ENCODE measurements at places on chromosomes 7 and 10. TPM values are rescaled to one million over a fixed set of nuclear protein-coding genes. Genes with fewer than 3 reads are reported as not detected.

GRCh38 chr10:133257489-133258065 is 19.1 kb downstream of the ADAM8 start:
- DNase-seq = peak; percentile 90

DNA sequence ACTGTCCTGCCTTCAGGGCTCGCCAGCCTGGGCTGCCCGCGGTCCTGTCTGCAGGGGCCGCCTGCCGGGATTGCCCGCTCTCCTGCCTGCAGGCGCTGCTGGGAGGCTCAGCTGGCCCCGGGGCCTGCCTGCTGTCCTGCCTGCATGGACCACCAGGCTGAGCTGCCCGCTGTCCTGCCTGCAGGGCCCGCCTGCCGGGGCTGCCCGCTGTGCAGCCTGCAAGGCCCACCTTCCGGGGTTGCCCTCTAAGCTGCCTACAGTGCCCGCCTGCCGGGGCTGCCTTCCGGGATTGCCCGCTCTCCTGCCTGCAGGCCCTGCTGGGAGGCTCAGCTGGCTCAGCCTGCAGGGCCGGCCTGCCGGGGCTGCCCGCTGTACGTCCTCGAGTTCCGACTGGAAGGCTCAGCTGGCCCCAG is 164.4 kb downstream of the GLRX3 start:
- no peak for DNase-seq

Gene VGF
- not detected for total RNA-seq

Gene DKK1
- total RNA-seq = not detected

Gene PRKCQ
- 0.16 TPM for total RNA-seq

GRCh38 chr7:37709631-37710509 is 26.3 kb downstream of the GPR141 start:
- DNase-seq = no peak

DNA sequence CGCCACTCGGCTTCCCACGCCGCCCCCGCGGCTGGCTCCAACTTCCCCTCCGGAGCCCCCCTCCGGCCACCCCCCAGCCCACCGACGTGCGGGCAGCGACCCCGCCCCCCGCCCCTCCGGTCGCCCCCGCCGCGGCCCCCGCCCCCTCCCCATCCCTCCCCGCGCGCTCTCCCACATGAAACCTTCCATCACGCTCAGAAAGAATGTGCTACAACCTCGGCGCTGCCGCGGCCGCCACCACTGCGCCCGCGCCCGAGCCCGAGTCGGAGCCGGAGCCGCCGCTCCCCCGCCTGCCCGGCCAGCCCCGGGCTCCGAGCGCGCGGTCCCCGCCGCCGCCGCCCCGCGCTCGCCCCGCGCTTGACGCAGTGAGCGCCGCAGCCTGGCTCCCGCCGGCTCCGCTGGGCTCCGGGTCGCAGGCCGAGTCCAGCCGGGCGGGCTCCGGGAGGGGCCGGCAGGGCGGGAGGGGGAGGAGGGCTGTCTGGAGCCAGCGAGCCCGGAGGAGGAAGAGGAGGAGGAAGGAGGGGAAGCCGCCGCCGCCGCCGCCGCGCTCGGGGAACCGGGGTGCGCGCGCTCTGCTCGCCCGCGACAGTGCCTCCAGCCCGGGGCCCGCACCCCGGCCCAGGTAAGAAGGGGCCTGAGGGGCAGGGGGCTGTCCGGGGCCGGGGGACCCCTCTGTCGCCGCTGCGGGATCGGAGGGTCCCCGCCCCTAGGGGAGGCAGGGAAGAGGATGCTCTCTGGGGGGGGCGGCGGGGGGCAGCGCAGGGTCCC is 4.3 kb upstream of the ELFN1 start:
- DNase-seq = peak; percentile 49

DNA sequence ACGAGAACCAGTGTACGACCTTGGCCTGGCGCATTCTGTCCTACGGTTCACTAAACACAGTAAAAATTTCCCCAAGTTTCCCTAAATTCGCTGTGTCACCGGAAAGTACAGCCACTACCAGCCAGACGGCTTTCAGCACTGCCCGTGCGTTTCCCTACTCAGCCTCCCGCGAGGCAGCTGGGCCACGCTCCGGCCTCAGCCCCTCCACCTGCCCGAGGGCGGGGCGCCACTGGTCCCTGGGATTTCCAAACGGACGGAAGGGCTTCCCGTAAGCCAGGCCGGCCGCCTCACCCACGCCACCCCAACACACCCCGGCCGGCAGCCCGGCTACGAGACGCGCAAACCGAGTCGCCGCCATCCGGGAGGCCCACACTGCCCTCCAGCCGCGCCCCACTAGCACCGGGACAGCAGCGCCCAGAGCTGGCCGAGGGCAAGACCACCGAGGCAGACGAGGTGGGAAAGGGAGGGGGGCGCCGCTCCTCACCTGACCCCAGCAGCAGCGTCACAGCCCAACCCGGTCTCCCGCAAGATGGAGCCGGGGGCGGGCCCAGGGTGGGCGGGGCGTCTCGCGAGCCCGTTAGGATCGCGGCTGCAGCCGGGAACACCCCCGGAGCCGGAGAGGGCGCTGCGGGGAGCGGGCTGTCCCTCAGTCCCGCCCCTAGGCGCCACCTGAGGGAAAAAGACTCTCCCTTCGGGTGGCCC is at the start of gene ANXA7:
ANXA7 (minus strand) TSS at position 531 of the 702 bp plus-strand sequence. CDS start 13,202 bp downstream, outside the sequence.
- DNase-seq = peak; percentile 98

- no peak for DNase-seq
These were observed 2.0 kb downstream of the EVX1 start for GRCh38 chr7:27244488-27245123.

DNA sequence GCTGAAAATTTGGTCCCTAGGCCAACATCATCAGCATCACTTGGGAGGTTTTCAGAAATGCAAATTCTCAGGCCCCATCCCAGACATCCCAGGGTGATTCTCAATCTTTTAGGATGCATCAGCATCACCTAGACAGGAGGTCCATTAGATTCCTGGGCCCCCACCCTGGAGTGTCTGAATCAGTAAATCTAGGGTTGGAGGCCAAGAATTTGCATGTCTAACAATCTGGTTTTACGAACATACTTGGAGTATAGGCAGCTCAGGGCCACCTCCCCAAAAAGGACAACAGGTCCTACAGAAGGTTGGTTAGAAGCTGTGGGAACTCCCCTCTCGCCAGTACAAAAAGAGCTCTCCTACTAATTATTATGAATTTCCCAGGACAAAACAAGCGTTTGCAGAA is 15.5 kb downstream of the ZC3HAV1 start:
- DNase-seq = no peak

- no peak for DNase-seq
These were observed 240.6 kb downstream of the DGKI start for GRCh38 chr7:137606061-137606674.

DNA sequence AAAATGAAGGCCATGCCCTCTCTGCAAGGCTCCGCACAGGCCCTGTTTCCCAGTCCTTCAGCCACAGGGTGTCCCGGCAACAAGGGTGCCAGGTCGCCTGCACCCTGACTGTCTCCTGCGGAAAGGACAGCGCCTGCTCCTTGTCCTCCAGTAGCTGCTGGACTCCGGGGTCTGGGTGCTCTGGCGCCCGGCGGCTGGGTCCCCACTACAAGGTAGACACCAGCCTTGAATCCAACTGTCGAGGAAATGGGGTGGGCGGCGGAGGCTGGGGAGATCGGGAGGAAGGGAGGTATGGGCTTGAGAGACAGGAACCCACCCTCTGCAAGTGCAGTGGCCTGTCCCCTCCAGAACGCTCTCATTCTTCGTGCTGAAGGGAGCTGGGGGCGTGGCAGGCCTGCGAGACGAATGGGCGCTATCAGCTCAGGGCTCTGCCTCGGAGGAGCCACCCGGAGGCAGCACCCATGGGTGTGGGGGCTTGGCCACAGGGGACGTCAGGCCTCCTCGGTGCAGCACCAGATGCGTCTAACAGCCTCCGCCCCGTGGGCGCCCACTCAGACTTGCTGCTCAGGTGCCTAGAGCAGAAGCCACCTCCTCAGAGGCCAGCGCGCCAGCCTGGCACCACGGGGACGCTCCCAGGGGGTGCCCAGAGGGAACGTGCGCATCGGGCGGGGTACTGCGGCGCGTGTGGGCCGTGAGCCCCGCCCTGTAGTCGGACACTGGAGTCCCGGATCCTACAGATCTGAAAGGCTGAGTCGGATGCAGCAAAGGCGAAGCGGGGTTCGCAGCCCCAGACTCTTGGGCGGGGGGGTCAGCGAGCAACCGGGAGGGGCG is 15.6 kb downstream of the ADAM8 start:
- peak; percentile 83 for DNase-seq

GRCh38 chr7:50557099-50557498 is 8.1 kb downstream of the DDC start:
- no peak for DNase-seq

Gene LIPN
- not detected for total RNA-seq

DNA sequence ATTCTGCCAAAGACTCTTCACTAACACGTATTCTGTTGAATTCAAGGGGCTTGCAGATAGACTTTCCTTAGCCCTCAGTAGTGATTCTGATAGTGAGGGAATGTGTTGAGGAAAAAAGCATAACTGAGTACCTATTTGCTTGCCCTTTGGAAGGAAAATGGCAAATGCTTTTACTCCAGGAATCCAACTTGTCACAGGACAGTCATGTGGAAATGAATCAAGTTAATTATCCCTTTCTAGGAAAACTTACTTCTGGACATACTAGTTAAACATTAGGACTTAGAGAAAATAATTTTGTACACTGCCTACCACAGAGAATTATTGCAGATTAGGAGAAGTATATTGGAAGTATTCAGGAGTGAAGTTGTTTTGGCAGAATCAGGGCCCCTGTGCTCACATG is 148.9 kb upstream of the SLC13A1 start:
- no peak for DNase-seq

Measured in Right ventricle myocardium inferior (tissue), 1 donor.